ENCODE measurements at places on chromosomes 4 and X. TPM values are rescaled to one million over a fixed set of nuclear protein-coding genes. Genes with fewer than 3 reads are reported as not detected.

GRCh38 chrX:106450405-106450804, 161.4 kb upstream of the RADX start:
- DNase-seq: no peak

- peak; percentile 21 for DNase-seq
Observed at GRCh38 chrX:41922431-41923151, 763 bp downstream of the CASK start.

Gene CFP
- 1.6 TPM for total RNA-seq

Gene MAP7D2
- total RNA-seq: 0.63 TPM

DNA sequence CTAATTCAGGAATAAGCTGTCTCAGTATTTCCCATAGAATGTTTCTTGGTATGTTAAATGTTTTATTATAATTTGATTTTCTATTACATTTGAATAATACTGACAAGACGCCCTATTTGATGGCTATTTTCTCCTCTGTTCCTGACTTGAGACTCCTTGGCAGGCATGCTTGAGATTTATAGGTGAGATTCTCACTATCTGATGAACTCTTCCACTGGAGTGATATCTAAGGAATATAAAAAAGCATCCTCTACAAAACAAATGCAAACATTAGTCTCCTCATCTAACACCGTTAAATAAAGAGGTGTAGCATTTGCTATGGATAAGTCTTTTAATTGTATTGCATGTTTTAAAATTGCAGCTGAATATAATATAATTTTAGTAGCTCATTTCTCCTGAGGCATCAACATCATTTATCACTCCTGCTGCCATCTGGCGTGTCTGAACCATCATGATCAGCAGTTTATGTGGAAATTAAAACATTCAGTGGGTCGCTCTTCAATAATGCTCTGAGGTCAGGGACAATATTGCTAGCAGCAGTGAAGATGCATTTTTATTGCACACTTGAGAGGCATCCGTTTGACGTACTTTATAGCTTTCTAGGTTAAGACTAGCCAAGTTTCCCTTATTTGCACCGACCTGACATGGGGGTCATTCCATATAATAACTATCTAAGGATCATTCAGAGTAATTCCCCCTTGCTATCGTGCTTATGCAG, 210.4 kb upstream of the GALNTL6 start:
- DNase-seq: no peak

GRCh38 chr4:38804654-38805295, at the start of gene TLR1:
TLR1 (minus strand) TSS chr4:38804791; CDS start chr4:38798831, 5,960 bp downstream.
- no peak for DNase-seq

Gene ADRA2C
- 0.27 TPM for total RNA-seq

Gene IL2RG
- total RNA-seq: 302 TPM

Gene SCML1
- 4.6 TPM for total RNA-seq

DNA sequence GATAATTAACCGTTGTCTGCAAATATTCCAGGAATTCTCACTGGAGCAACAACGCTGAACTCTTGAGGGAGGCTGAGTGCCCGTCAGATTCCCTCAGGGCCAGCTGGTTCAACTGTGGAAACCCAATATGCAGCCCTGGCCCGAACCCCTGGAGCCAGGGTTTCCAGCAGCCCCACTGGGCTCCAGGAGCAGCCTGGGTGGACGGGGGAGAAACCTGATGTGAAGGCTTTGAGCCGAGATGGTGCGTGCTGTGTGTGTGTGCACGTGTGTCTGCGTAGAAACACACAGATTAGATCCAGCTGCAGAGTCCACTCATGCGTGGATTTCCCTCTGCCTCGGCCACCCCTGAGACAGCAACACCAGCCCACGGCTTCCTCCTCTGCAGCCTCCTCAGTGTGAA, 19.4 kb upstream of the SLC25A6 start:
- no peak for DNase-seq

DNA sequence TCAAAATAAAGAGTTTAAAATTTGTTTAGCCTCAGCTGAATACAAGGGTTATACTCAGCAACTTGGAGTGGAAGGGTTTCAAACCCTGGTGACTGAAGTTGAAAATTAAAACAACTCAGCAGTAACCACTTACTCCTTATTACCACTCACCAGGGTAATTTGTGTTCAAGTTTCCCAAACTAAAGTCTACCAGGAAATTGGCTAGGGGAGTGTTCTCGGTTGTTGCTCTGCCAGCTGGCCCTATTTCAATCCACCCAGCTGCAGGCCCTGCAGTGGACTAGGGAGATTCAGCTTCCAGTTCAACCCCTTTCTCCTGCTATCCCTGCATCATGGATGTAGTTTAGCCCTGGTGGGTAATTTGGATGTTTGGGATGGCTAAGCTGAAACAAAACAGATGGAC, 37.8 kb upstream of the EXOC1L start:
- DNase-seq: no peak

DNA sequence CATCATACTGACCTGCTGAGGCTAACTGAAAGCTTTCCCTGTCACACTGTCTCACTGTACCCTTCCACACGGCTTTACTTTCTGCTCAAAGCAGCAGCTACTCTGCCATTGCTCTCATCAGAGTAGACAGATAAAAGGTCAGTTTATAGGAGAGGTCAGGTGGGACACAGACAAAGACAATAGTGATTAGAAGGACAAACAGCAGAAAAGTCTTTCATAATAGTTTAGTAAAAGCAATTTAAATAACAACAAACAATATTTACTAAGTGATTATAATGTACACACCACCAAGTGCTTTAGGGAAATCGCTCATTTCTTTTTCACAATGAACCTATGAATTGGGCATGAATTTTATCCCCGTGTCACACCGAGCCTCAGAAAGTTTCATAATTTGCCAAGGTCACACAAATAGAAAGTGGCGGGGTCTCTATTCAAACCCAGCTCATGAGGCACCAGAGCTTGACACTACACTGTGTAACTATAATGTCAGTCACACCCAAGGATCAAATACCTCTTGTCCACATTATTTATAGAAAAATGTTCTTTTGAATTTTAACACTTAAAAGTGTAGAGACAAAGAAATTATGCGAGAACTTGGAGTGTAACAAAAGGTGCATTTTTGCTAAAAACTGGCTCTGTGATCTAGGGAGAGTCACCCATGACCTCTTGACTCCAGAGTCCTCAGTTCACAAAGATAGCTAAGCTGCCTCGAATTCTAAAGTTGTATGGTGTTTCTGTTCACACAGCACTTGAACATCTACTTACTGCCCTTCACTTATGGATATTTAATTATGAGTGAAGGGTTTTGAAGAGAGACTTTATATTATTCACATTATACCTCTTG, 24.5 kb upstream of the SORBS2 start:
- no peak for DNase-seq

DNA sequence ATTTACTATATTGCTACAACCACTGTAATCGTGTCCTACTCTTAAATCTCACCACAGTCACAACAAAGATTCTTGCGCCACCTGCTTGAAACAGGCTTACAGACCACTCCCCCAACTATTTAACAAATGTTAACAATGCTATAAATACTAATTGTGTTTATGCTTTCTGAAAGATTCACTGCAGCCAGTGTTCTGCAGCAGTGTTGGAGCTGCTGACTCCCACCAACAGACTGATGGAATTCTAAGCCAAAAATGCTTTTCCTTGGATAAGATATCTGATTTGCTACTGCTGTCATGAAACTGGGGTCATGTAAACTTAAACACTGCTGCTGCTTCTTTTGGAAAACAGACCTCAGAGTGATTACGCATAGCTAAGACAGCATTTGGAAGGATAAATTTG, 244.2 kb upstream of the MAB21L2 start:
- no peak for DNase-seq

Gene NMU
- total RNA-seq: 0.41 TPM

DNA sequence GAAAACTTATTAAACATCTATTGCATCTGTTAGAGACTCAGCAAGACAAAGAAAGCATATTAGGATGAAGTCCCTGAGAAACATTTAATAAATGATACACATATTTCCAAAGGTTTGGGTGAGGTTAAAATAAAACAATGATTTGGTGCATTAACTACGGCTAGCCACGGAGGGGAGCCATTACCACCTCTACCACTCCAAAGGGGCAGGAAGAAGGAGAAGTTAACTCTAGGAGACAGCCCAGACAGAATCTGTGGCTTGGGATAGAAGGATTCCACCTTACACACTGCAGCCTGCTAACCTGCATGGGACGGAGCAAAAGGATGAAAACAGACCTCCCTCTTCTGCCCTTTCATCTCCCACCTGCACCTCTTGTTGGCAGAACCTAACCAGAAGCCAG, 189.1 kb upstream of the C1QTNF7 start:
- DNase-seq: peak; percentile 43

DNA sequence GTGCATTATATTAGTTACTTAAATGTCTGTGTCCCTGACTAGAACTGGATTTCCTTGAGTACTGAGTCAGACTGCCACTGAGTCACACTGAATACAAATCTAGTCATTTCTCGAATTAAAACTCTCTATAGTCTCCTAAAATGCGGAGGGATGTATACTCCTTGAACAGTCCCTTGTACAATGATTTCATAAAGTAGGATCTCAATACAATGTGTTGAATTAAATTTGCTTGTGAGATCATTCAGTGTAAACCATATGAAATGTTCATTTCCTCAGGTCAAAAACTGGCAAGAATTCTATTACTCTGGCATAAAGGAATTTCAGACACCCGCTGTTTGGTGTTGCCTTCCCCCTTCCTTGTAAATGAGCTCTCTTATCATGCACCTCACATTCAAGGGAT, 17.5 kb upstream of the FAM241A start:
- DNase-seq: no peak

DNA sequence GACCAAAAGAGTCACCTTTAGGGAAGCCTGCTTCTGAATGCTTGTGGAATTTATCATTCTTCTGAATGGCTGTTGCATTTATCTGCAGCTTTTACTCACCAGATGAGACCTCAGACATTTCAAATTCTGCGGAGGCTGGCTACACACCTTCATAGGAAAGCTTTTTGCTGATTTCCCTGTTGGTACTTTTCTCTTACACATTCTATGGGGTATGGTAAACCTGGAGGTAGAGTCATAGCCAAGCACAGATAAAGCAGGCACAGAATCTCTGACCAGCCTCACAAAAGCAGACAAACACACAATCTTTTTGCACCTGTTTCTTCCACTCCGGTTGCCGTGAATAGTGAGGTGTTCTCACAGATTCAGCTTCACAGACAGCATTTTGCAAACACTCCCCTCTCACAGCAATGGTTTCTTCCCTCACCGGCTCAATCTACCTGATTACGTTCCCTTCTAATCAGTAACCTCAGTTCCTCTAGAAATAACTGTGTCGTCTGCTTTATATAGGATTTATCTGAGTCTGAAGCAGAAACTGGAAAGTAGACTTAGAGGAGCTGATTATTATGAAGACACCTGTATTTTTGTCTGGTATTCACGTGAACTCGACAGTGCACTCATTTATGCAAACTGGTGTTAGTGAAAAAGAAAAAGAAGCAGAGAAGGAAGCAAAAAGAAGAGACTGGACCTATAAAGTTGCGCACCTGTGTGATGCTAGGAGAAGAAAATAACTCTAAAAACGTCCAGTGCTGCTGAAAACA, 83.1 kb downstream of the DMD start:
- DNase-seq: no peak

Gene POF1B
- total RNA-seq: not detected

Gene SYN1
- total RNA-seq: 0.67 TPM

- DNase-seq: no peak
Observed at GRCh38 chr4:127772769-127773671, 9.1 kb upstream of the HSPA4L start.

DNA sequence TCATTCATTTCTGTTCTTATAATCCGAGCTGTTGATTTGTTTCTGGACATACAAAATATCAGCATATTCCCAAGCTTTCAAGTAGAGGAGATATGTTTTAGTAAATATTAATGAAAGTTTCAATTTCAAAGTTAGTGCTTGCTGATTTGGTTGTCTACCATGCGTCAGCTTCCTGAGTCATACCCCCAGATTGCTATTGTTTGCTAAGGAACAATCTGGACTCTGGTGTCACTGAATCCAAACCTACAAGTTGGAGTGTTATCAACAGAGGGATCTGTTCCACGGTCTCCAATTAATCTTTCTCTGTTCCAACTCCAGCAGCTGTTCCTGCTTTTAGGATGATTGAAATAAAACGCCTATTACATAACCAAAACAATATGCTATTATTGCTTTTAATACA, 96.1 kb upstream of the FAM9A start:
- no peak for DNase-seq

Gene LIMCH1
- total RNA-seq: not detected

DNA sequence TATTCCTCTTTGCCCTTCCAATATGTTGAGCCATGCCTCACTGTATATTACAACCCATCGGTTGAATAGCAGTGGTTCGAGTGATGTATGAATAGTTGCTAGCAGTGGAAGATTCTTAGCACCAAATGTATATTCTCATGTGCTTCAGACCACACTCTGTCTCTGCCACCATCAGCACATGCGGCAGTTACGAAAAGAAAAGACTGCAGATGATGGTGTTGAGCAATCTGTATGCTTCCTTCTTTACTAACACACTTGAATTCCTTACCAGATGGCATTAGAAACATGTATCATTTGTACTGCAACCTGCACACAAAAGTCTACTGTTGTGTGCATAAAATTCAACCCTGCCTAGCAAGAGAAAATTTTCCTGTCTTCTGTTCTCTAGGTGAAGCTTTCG, 214.6 kb downstream of the ENOX2 start:
- no peak for DNase-seq

DNA sequence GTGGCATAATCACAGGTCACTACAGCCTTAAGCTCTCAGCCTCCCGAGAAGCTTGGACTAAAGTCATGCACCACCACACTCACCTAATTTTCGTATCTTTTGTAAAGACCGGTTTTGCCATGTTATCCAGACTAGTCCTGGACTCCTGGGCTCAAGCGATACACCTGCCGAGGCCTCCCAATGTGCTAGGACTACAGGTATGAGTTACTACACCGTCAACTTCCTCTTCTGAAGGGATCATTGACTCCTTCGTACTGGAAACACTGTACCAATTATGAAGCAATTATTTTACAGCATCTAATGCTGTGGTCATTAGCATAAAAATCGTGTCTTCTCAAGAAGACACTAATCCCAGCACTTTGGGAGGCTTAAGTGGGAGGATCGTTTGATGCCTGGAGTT, 35.2 kb downstream of the PDS5A start:
- DNase-seq: no peak

Gene RHOXF1
- not detected for total RNA-seq
